Activated T-helper 1 cell treated with anti-CD3 and anti-CD28 coated beads, Interleukin-2, amount 50 U/mL, for 16 hours (primary cell): ENCODE measurements at places on chromosomes 4 and X.
A peak's percentile ranks its signal among the peaks of the same experiment; 100 is the strongest.

- no peak for DNase-seq
These were observed 129.6 kb upstream of the RASGEF1B start for GRCh38 chr4:81601358-81601694.

- DNase-seq, result no peak
These were observed 47.7 kb downstream of the PRPS1 start for GRCh38 chrX:107675823-107676555.

GRCh38 chr4:13340672-13341071 is 143.5 kb downstream of the RAB28 start:
- no peak for DNase-seq

DNA sequence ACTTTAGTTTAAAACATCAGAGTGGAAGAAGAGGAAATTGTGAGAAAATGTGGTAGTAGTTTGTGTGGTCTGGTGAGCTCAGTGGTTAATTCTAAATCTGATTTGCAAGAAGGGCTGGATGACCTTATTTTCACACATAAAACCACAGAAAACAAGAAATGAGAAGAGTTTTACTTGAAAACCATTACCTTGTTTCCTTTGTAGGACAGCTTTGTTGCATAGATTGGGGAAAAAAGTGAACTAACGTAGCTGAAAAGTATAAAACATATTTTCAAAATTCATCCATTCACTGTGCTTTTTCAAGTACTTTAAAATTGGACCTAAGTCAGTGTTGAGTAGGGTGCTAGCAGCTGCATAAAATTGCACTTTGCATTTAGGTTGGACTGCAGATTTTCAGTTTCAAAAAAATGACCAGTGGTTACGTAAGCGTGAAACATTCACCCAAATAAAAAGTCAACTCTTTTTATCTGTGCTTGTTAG is 211.3 kb downstream of the ARHGAP10 start:
- no peak for DNase-seq

DNA sequence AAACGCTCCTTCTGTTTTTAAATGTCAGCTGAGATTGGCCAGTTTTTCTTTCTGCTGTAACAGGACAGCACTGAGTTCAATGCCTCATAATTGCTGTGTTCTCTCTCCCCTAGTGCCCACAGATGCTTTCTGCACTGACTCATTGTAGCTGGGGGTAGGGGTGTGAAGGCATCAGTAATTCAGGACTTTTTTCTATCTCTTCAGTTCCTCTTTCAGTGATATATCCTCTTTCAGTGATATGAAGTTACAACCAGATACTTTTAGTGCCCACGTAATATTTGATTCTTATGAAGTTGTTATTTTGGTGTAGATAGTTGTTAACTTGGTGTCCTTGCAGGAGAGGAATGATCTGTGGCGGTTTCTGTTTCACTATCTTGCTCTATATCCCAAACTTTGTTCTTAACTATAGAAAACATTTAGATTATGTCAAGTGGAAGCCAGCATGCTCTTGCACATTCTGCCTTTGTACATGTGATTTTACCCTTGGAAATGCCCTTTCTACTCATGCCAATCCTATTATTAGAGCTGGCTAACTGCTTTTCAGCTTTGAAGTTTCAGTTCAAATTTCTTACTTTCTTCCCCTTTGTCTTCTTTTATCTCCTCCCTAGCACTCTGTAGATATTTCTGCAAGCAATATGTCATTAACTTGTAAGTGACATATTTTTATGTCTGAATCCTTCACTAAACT is 1258.4 kb downstream of the FAM133A start:
- no peak for DNase-seq

DNA sequence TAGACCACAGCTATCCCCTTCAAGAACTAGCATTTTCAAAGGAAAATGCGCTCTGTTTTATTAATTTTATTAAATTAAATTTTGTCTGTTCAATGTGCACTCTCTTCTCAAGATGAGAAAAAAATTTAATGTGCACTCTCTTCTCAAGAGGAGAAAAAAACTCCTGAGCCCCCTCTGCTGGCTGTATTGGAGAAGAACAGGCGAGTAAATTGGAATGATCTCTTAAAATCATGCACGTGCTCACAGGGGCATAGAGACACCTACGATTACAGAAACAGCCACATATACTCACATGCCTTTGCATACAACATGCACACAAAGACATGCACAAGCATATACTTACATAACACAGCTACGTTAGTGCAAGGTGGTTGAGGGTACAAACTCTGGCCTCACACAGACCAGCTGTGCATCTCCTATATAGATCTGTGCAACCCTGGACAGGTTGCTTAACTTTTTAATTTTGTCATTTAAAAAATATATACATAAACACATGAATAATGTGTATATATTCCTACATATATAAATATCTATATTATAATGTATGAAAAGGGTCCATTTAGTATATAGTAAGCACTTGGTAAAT is 176.2 kb upstream of the CXorf66 start:
- DNase-seq, result no peak

- no peak for DNase-seq
These were observed 18.2 kb upstream of the TNIP3 start for GRCh38 chr4:121182296-121182695.

- DNase-seq, result no peak
These were observed 27.9 kb upstream of the EXOC1L start for GRCh38 chr4:55791666-55792065.

GRCh38 chr4:138573246-138573645 is 331.1 kb upstream of the SLC7A11 start:
- no peak for DNase-seq

DNA sequence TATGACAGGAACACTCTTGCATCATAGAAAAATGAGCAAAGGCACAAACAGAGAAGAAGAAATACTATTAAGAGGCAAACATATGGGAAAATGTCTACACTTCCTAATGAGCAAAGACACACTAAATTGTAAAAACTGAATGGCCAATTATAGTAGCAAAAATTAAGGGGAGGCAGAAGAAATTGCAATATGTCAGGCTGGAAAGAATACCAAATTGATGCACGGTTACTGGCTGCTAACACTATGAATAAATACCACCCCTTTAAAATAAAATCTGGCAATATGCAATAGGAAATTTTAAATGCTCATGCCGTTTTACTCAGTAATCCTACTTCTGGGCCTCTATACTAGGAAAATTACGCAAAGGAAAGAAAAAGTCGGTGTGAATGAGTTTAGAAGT is 16.0 kb upstream of the PIN4 start:
- DNase-seq, result no peak

GRCh38 chrX:47941423-47941822 is 62.4 kb downstream of the ZNF182 start:
- no peak for DNase-seq

DNA sequence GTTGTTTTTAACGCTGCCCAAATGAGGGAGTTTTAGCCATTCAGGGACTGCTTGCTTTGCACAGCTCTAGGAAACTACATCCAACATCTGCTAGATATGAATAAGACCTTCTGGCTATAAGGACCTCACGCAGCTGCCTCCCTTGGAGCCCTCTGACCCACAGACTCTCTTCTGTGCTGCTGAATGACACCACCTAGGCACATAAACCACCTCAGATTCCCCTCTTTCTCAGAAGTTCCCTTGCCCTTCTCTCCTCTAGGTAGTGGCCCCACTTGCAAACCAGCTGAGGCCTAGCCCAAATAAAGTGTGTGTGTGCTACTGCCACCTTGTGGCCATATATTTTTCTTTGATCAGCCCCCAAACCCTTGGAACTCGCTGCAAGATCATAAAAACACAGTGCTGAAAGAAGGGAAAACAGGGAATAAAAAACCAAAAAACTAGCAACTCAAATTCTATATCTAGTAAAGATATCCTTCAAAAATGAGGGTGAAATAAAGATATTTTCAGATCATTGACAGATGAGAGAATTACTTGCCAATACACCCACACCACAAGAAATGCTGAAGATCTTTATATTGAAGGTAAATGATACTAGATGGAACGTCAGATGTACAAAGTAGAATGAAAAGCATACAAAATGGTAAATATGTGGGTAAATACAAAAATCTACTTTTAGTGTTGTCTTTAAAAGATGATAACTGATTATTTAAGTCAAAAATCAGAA is 265.9 kb downstream of the ADAMTS3 start:
- DNase-seq, result no peak

GRCh38 chr4:95641571-95641970 is 92.8 kb upstream of the UNC5C start:
- no peak for DNase-seq

DNA sequence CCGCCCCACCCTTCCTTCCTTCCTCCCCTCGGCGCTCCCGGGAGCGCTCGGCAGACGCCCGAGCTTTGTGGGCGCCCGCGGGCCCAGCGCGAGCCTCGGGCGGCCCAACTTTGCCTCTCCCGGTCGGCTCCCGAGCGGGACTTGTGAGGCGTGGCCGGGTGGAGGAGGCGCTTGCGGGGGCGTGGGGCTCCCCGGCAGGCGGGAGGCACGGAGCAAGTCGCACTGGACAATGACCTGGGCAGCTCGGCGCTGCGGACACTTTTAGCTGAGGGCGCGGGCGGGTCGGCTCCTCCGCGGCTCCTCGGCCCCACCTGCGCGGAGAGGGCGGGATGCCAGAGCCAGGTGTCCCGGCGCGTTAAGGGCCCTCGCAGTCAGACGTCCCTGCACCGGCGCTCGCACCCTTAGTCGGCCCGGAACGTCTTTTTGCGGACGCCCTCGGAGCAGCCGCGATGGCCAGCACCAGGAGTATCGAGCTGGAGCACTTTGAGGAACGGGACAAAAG is 385 bp downstream of the DCLK2 start:
- DNase-seq, result no peak

- DNase-seq, result no peak
These were observed 23.2 kb upstream of the HOPX start for GRCh38 chr4:56704089-56704871.

- no peak for DNase-seq
These were observed 1008.8 kb upstream of the PABPC4L start for GRCh38 chr4:135210341-135210740.

DNA sequence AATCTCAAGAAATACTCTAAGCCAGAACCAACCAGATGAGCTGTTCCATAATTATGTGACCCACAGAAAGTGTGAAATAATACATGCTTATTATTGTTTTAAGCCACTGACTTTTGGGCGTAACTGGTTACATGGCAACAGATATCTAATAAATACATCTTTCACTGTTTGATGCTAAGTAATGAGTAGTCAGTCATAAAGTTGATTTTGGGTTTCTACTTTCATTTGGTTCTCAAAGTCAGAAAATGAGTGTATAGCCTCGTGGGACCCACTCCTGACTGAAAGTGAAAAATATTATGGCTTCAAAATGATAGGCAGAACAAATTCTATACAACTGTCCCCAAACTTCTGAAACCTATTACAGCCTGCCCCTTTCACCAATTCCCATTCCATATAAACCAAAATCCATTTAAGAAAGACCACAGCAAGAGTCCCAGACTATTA is 88.0 kb upstream of the CBR4 start:
- DNase-seq, result no peak

DNA sequence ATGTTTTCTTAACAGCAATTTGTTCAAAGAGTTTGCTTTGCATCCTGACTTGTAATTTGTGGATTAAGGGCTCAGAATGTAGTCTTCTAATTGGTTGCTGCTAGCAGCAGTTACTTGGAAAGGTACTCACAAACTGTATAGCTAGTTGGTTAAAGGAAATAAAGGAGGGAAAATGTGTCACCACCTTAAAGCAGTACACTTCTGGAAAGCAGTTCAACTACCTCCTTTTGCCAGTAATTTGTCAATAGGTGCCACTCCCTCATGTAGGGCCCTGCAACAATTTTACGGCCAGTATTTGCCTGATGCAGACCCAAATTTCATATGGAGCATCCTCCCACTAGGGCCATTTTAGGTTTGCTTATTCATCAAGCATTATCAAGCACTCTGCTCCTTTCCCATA is 20.8 kb downstream of the AMOT start:
- DNase-seq, result no peak

GRCh38 chrX:74492720-74493201 is 71.5 kb downstream of the SLC16A2 start:
- DNase-seq, result no peak

- DNase-seq, result no peak
These were observed 6.4 kb downstream of the PITX2 start for GRCh38 chr4:110616238-110617074.

DNA sequence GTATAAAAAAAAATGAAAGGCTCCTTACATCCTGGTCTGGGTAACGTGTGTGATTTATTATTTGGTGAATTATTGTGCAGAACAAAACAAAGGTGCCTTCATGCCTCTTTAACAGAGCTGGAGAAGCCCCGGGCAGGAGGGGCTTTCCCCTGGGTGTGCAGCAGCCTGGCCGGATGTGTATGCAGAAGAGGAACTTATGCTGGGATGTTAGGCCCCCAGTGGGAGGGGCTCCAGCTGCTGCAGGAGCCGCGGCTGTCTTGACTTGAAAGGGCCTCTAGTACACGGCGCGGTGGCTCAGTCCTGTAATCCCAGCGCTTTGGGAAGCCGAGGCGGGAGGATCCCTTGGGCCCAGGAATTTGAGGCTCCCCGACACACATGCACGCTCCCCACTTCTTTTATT is 16.0 kb downstream of the CCNQ start:
- DNase-seq, result peak; percentile 44

- no peak for DNase-seq
These were observed 12.3 kb upstream of the NAA11 start for GRCh38 chr4:79338148-79338547.

DNA sequence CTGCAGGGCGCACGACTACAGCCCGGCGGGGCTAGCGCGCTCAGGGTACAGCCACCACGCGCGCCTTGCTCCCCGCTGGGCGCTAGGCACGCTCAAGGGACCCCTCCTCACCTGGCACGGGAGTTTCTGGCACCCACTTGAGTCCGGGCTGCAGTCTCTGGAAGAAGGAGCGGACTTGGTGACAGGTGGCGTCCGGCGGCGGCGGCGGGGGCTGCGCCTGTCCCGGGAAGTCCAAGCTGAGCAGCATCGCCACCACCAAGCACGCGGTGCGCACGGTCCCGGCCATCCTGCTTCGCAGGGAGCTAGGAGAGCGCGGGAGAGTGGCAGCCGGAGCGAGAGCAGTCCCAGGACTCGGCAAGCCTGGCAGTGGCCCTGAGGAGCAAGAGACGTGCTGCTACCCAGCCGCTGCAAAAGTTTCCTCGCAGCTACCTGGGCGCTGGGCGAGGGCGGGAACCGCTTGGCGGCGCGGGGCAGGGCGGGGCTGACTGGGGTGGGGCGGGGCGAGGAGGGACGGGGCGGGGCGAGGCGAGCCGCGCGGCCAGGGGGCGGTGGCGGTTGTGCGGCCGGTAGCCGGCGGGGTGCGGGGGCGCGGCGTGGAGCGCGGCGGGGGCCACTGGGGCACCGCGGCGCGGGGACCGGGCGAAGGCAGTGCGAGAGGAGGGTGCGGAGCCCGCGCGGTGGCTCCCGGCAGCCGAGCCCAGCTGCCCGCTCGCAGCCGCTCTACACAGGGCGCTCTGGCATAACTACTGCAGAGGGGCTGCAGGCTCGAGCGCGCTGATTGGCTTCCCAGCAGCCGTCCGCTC is at the start of gene GPC3:
Gene GPC3, minus strand, starts transcription at position 431 of the 803 bp plus-strand sequence.
- no peak for DNase-seq
